ENCODE measurements at places on chromosomes 4 and X.

DNA sequence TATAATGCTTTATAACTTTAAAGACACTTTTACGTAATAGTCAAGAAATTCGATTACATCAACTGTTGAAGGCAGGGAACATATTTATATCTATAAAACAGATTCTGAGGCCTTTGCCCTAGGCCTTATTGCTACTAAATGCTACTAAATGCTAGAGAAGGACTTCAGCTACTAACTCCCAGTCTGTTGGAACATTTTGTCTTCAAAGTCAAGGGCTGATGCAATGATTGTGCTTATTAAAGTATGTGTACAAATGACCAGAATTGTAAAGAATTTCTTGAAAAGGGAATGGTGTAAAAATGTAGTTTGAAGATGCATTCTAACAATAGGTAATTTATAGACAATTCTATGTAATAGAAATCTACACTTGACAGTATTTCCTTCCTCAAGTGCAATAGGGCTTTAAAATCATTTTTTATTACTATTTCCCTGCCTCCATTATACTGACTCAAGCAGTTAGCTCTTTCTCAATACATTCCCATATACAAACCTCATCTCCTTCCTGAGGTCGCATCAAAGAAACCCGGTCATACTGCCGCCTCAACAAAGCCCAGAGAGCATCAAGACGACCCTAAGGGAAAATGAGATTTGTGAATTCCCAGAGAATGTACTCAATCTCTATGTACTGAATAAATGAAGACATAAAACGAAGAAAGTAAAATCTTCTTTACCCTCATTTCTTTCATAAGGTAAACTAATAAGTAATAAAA is 95.7 kb downstream of the ANTXR2 start:
- DNase-seq: no peak

- no peak for DNase-seq
Observed at GRCh38 chr4:26296021-26296420, 24.8 kb upstream of the RBPJ start.

DNA sequence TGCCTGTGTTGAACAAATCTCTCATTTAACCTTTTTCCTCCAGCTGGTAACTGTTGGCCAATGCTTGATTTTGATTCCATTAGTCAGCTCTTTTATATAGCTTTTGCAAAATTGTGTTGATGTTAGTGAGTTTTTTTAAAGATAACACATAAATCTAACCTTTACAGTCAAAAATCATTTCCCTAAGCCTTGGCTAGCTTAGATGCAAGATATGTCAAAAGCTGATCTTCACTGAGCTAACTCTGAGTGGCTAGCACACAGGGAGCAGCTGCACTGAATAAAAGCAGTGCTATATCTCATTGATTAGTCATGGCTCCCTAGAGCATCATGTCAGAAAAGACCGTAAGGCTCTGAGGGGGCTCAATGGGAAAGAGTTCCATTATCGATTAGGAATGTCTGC is 78.7 kb downstream of the PPARGC1A start:
- DNase-seq: no peak

- DNase-seq: no peak
Observed at GRCh38 chr4:175087145-175087544, 169.0 kb downstream of the ADAM29 start.

- no peak for DNase-seq
Observed at GRCh38 chr4:166075599-166075998, 202.6 kb downstream of the TLL1 start.

DNA sequence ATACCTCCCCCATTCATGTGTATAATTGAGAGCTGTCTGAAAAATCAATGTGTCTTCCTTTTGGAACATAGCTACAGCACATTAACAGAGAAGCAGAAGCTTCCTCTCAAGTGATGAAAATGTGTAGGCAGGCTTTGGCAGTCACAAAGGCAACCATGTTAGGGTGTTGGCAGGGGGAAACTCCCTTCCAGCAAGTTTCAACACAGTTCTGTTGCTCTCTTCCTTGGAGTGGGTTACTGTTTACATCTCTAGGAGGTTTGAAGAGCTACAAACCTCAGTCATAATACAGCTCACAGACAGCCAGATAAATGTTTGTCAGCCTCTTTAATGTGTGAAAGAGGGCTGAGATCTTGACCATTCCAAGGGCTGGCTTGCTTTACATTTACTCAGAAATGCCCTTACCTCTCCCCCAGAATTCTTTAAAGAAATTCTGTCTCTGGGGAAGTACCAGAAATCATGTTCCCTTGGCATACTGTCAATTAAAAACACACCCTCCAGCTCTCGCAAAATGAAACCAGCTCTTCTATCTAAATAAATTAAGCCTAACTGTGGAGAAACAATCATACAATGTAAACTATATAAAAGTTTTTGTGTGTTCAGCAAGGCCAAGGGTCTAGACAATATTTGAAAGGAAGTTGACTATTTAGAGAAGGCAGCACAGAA is 18.9 kb downstream of the ZBTB33 start:
- DNase-seq: no peak

DNA sequence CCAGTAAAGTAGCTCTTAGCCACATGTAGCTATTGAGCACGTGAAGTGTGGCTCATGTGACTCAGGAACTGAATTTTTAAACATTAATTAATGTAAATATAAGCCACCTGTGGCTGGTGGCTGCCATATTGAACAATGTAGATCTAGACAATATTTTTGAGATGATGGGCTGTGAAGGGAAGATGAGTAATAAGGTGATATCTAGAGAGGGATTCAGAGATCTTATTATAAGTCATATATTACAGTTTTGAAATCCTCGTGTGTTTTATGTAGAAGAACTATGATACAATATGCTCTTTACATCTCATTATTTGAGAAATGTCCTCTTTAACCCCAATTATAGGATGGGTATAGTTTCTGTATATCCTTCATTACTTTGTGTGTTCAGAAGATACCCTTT is 5.6 kb downstream of the GAR1 start:
- no peak for DNase-seq

DNA sequence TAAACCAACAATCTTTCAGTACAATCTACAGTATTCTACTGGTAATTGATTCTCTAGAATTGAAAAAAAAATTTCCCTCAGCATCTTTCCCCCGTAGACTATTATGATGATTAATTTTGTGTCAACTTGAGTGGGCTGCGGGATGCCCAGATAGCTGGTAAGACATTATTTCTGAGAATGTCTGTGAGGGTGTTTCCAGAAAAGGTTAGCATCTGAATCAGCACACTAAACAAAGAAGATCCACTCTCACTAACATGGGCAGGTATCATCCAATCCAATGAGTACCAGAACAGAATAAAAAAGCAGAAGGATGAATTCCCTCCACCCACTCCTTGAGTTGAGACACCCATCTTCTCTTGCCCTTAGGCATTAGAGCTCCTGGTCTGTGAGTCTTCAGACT is 186.1 kb upstream of the MAB21L2 start:
- no peak for DNase-seq

DNA sequence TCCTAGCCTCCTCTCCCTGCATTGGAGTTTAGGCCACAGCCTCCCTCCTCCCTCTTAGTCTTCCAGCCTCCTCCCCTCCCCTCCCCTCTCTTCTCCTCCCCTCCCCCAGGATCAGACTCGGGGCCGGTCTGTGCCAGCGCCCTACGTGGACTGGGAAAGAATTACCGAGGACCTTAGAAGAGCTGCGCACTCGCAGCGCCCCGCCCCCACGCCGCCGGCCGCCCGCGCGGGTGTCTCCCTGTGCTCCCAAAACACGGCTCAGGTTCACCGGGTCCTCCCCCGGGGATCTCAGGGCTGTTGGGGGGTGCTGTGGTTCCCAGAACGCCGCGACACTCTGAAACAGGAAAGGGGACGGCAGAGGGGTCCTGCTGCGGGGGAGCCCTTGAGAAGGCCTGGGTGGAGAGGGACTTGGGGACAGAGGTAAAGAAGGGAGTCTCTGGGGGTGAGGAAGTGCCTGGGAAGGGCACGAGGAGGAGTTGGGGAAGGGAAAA is 122.3 kb upstream of the TBL1X start:
- DNase-seq: peak; percentile 93

DNA sequence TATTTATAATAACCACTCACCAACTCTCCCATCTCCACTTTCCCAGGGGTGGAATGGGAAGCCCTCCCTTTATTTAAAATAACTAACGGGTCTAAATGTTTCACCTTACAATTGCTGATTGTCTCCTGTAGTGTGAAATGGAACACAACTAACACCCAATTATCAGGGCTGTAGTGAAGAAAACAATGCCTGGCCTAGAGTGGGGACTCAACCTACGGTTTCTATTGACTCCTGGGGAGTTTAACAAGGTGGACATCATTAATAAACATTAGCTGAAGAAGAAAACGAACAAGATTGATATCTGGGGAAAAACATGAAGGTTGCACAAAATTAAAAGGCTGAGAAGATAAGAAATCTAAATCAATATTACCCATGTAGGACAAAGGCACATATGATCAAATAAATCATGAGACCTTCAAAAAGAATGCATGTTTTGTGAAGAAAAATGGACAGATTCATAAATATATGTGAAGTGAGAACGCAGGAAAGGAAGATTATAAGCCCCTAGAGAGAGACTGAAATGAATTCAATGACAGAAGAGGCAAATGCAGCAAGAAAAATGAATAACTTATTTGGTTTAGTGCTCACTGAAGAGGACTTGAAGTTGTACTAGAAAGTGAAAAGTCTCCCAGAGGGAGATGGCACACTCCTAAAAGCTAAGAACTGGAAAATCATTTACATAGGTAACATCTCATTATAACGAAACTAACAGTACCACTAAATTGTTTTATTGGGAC is 593.0 kb upstream of the AADAT start:
- no peak for DNase-seq

DNA sequence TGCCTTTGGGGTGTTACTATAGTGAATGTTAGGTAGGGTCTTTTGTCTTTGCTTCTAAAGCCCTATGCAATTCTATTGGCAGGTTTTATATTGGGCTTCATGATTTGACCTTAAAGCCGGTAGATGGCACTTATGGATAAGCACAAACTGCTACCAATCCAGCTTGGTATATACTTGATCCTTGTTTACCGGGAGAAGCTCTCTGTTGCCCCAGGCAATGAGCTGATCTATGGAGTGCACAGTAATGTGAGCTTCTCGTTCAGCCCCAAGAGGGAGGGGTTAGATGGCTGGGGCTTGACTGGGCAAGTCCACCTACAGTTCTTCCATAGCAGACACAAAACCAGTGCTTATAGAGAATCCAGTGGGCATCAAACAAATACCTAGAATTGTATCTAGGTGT is 287.2 kb upstream of the CT83 start:
- DNase-seq: no peak

DNA sequence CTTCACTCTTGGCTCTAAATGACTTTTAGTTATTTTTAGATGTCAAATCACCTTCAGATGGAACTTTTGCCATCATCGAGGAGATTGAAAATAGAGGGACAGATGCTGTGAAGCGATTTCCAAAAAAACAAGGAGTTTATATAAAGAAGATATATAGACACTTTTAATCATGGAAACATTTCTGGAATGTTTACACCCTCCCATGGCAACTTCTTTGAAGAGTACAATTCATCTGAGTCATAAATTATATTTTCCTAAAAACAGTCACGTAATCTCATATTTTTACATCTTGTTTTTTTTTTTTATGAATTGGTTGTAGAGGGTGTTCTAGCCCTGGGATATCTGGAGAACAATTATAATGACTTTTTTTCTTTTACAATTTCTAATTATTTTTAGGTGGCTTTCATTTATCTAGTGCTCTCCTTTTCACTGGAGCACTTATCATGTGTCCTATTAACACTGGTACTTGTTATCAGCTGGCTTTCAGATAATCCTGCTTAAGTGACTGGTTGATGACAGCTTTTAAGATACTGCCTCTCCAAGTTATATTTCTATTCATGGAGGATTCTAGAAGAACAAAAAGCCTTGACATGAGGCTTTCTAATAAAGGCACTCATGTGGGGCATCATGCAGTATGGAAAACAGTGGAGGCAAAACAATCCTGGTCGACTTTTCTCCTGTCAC is 24.9 kb downstream of the PCDH7 start:
- DNase-seq: no peak

DNA sequence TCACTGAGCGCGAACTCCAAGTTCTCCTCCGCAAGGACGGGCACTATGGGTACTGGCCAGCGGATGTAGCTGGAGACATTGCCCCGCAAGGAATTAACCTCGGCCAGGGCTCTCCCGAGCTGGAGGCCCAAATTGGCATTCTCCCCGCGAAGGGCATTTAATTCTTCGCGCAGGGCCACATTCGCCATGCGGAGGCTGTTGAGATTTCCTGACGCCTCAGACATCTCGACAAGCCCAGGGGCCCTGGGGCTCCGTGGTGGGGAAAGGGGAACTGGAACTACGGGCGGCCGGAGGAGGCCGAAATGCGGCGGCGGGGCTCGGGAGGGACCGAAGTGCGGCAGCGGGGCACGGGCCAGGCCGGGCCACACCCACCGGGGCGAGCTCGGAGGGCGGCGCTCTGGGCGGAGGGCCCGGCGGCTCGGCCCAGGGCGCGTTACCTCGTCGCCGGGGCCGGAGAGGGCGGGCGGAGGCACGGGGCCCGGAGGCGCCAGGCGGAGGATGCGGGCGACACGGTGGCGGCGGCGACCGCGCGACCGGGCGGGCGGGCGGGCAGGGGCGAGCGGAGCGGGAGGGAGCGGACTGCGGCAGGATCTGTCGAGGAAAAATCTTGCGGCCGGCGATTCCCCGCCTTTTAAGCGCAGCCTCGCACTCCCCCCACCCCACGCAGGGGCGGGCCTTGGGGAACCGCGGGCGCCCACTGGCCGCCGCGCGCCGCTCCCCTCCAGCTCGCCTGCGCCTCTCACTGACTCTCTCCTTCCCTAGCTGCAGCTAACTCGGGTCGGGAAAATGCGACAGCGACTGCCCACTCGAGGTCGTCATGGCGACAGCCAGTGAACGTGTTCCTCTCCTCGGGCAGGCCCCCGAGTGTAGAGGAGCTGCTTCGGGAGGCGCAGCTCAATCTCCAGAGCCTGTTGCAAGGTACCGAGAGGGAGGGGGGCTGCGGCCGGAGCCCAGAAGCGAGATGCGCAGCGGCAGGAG is at the start of gene RTL5:
Gene RTL5, minus strand, starts transcription at position 599 of the 978 bp plus-strand sequence.
- peak; percentile 94 for DNase-seq

- peak; percentile 39 for DNase-seq
Observed at GRCh38 chrX:154028502-154029184, 8.9 kb upstream of the IRAK1 start.

DNA sequence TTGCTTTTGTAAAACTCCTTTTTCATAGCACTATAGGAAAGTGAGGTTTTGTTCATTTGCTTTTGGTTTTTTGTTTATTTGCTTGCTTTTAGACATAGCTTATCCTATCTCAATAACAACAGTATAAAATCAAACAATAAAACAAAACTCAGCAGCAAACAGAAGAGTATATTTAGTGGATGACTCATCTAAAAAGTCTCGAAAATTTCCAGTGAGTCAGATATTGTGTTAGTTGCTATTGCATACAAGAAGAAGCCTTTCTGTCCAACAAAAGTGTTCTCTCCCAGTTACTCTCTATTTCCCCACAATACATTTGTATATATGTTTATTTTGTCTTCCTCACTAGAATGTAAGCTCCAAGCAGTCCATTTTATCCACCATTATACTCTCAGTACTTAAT is 36.0 kb upstream of the NPNT start:
- no peak for DNase-seq

DNA sequence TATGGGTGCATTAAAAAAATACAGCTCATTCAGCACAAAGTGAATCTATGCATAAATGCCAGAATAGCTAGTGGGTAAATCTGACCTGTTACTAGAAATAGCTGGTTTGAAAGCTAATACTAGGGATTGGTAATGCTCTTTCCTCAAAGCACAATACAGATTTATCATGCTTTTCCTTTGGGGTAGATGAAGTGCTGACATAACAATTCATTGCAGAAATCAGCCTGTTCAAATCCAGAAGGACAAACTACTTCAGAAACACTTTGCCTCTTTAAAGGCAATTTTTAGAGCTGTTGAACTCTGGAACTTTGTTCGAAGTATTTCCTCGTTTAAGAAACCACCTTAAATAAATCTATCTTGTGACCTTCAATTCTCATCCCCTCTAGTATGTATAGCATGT is 957.9 kb downstream of the ARAP2 start:
- no peak for DNase-seq

Data from aorta (tissue), 5 donors.